ENCODE measurements at places on chromosomes 7 and 10.

GRCh38 chr7:100874577-100875355 is at the start of gene SRRT:
SRRT (plus strand) TSS chr7:100875103; CDS start chr7:100875591, 488 bp downstream.
- no peaks in the 10 kb centered on the region for H3K36me3 ChIP-seq
- no peaks in the 10 kb centered on the region for H3K27me3 ChIP-seq
- peak within 1 kb of the TSS; percentile 97 for H3K27ac ChIP-seq
- peaks cover 31% of the 10 kb centered on the region for H3K4me1 ChIP-seq
- peak; percentile 99 for DNase-seq

DNA sequence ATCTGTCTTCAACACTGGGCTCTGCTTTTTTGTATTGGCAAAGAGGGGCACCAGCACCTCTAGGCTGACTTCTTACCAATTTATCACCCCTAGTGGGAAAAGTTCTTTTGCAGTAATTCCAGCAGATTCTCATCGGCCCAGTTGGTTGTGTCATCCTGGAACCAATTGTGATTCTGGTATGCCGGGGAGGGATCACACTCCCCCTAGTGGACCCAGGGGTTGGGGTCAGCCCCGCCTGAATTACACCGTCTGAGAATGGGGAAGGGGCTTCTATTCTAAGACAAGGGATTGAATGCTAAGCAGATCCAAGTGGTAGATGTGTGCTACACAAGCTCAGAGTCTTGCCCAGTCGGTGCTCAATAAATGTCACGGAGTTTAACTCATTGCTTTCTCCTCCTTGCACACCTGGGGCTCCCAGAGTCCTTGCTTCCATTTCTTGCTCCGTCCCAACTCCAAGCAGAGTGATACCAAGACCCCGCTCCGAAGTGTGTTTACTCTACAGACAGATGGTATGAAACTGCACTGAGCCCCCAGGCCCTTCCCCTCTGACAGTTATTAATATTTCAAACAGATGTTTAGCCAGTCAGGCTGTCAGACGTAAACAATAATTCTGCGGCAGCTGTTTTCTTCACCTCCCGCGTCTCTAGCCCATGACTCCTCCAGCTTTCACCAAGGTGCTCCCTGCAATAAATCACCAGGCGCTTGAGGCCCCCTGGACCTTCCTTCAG is 71.9 kb downstream of the C10orf105 start:
- H3K27ac ChIP-seq: no peak overlapping the region
- H3K27me3 ChIP-seq: no peaks in the 10 kb centered on the region
- H3K36me3 ChIP-seq: no peaks in the 10 kb centered on the region
- peaks cover 8% of the 10 kb centered on the region for H3K4me1 ChIP-seq
- H3K4me3 ChIP-seq: no peak overlapping the region

GRCh38 chr7:104825099-104825498 is 188.9 kb upstream of the KMT2E start:
- no peaks in the 10 kb centered on the region for H3K36me3 ChIP-seq
- no peak for DNase-seq
- no peaks in the 10 kb centered on the region for H3K27me3 ChIP-seq
- no peak overlapping the region for H3K27ac ChIP-seq
- H3K4me3 ChIP-seq: no peak overlapping the region

- no peaks in the 10 kb centered on the region for H3K4me1 ChIP-seq
- no peaks in the 10 kb centered on the region for H3K27me3 ChIP-seq
- H3K36me3 ChIP-seq: no peaks in the 10 kb centered on the region
- no peak for DNase-seq
- H3K4me3 ChIP-seq: no peak overlapping the region
These were observed 8.3 kb upstream of the HYAL4 start for GRCh38 chr7:123836656-123837055.

- no peak overlapping the region for H3K27ac ChIP-seq
- no peak overlapping the region for H3K4me3 ChIP-seq
- no peaks in the 10 kb centered on the region for H3K4me1 ChIP-seq
- H3K36me3 ChIP-seq: no peaks in the 10 kb centered on the region
- no peaks in the 10 kb centered on the region for H3K27me3 ChIP-seq
These were observed 36.0 kb upstream of the DGKI start for GRCh38 chr7:137882806-137883205.

All from hepatocyte (in vitro differentiated cells).